ENCODE measurements at places on chromosomes 12 and 14.

DNA sequence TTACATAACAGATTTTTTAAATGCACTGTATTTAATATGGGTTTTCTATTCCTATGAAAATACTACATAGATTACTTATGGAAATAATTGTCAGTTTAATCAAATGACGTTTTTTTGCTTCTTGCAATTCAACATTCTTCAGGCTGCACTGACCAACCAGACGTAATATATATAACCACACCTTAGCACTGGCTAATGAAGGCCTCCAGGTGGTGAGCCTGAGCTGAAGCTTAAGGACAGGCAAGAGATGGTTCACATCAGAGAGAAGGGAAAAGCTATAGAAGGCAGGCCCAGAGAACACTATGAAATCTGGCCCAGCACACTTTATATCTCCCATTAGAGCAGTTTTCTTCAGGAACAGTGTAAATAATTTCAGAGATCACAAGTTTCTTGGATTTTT, 2.8 kb upstream of the MDGA2 start:
- no peak for DNase-seq

GRCh38 chr12:51505360-51506105, 80.9 kb downstream of the SLC4A8 start:
- no peak for DNase-seq

DNA sequence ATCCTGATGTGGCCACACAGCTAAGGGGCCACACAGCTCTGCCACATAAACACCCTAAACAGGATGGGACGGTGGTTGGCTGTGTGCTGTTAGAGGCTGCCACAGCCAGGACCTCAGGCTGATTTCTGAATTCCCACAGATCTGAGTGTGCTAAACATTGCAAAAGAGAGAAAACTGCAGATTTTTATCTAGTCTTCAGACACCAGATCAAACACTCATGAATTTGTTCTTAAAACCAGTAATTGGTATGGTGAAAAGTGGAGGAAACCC, 190.7 kb downstream of the MON2 start:
- DNase-seq = no peak

DNA sequence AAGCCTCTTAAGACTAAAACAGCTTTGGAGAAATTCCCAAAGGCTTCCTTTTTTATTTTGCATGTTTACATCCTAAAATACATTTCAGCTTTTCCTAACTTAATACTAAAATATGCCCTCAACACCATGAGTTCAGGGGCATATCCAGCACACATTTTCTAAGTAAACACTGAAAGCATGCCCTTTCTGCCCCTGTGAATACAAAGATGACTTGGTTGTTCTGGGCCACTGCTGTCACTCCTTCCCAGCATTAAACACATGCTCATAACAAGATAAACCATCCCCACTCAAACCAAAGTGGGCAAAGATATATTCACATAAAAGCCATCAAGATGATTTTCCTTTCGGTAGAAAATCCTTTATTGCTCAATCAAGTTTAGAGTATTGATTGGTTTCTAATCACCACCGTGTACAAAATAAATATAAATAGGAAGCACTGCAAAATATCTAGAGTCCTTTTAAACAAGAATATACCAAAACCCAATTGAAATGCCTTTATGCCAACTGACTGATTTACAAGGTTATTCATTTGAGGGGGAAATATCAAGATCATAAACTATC, 1.9 kb downstream of the CCNB1IP1 start:
- DNase-seq = no peak

DNA sequence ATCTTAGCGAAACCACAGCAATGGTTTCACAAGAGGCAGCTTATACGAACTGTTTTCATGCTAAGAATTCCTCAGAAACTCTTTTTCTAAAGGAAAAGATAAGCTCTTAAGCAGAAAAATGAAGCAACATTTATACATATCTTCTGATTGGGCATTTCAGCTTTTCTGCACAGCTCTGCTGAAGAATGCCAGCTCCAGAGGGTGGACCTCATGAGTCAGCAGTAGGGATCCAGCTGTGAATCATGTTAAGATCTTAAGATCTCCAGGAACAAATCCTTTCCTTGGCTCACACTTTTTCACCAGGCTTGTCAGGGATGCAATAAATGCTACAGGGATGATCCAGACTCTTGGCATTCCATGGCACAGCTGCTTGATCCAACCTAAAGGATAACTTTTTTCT, 477.1 kb upstream of the CCDC196 start:
- DNase-seq = no peak

DNA sequence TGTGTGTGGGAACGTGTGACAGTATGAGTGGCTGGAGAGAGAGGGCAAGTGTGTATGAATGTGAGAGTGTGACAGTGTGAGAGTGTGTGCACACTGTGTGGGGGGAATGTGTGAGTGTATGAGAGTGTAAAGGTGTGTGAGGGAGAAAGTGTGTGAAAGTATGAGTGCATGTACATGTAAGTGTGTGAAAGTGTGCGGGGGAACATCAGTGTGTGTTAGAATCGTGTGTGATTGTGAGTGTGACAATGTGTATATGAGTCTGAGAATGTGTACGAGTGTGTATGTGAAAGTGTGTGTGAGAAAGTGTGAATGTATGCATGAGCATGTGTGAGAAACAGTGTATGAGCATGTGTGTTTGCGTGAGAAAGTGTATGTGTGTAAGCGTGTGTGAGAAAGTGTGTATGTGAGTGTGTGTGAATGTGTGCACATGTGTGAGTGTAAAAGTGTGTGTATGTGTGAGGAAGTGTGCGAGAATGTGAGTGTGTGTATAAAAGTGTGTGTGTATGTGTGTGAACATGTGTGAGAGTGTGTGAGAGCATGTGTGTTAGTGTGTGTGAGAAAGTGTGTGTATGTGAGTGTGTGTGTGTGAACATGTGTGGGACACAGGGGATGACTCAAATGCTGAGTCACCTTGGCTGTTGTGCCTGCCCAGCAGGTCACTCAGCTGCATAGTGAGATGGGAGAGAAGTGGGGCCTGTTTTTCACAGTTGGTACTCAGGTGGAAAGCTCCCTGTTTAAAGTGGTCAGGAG, 220.5 kb upstream of the TBX3 start:
- no peak for DNase-seq

- no peak for DNase-seq
Observed at GRCh38 chr14:38089123-38089522, 118.6 kb upstream of the SSTR1 start.

- DNase-seq = no peak
Observed at GRCh38 chr12:108029051-108029835, 99.8 kb upstream of the WSCD2 start.

GRCh38 chr14:78254911-78255461, 84.8 kb downstream of the NRXN3 start:
- DNase-seq = no peak

DNA sequence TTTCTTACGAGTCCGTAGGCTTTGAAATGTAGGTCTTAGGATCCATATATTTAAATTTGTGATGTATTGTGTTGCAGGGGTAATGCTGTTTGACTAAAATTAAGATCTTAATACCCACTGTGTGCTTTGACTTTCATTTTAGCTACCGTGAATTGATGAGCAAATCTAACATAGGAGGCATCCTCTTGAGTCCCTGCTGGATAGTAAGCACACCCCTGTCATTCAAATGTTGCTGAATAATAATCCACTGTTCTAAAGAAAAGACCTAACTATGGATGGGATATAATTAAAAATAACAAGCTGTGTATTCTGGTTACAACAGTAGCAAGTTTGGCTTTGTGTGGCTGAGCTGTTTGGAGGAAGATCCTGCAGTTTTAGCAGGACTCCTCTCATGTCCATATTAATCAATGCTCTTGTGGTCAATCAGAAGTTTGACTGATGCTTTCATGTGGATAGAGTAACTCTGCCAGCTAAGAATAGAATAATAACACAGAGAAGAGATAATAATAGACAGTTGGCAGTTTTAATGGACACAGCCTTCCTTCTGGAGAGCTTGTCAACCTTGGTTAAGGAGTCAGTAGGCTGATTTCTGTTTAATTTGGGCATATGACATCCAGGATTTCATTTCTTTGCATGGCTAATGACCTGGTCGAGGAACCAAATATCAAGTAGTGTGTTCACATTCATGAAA, 148.1 kb upstream of the MIS18BP1 start:
- DNase-seq = no peak

DNA sequence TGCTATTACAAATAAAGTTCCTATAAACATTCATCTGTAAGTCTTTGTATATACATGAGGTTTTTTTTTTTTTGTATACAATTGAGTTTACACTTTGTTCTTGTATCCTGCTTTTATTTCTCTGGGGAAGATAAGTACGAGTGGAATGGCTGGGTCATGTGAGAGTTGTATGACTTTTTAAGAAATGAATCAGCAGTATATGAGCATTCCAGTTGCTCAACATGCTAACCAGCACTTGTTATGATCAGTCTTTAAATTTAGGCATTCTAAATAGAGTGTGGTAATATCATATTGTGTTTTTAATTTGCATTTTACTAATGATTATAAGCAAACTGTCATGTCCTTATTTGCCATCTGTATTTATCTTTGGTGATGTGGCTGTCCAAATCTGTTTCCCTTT, 44.7 kb upstream of the AMIGO2 start:
- DNase-seq = no peak

DNA sequence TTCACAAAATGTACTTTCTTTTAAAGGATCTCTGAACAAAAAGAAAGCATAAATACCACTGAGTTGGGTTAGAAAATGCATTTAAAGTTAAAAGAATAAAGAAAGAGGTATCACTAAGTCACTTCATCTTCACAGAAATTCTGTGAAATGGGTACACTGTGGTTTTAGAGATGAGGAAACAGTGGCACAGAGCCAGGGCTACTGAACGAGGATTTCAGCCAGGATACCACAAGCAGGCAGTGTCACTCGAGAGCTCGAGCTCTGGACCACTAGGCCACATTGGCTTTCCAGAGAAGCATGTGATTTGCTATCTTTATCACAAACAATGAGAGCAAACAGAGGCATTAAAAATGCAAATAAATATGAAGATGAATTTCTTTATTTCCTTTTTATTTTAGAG, 51.0 kb downstream of the WDHD1 start:
- DNase-seq = no peak

DNA sequence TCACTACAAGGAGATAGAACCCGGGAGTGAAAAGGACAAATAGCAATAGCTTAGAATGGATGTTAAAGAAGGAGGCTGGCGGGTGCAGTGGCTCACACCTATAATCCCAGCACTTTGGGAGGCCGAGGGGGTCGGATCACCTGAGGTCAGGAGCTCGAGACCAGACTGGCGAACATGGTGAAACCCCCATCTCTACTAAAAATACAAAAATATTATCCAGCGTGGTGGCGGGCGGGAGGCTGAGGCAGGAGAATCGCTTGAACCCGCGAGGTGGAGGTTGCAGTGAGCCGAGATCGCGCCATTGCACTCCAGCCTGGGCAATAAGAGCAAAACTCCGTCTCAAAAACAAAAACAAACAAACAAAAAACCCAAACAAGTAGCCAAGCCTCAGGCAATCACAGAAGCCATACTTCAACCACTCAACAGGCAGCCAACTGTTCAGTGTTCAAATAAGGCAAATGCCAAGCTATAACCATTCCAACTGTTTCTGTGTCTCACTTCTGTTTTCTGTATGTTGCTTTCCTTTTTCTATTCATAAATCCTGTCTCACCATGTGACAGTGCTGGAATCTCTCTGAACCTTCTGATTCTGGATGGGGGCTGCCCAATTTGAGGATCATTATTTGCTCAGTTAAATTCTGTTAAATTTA, 3.9 kb upstream of the SPTLC2 start:
- no peak for DNase-seq

GRCh38 chr12:28130625-28131598, 59.3 kb upstream of the CCDC91 start:
- no peak for DNase-seq

- DNase-seq = no peak
Observed at GRCh38 chr12:47297993-47298392, 218.2 kb upstream of the AMIGO2 start.

GRCh38 chr14:91158091-91158790, 44.4 kb downstream of the DGLUCY start:
- no peak for DNase-seq

DNA sequence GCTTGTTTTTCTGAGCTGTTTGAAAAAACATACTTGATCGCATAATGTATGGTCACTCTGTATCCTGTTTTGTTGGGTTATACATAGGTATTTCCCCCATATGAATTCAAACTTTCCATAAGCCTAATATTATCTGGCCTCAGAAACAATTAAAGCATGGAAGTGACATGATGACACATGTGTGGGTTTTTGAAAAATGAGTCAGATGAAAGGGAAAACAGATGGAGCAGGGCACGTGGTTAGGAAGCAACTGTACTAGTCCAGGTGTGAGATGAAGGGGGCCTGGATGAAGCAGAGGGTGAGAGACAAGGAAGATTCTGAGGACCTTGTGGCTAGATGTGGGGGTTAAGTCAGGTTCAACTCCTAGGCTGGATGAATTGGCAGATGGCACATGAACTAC, 92.7 kb upstream of the DNM1L start:
- no peak for DNase-seq

GRCh38 chr14:37060496-37061260, 111.7 kb downstream of the SLC25A21 start:
- no peak for DNase-seq

DNA sequence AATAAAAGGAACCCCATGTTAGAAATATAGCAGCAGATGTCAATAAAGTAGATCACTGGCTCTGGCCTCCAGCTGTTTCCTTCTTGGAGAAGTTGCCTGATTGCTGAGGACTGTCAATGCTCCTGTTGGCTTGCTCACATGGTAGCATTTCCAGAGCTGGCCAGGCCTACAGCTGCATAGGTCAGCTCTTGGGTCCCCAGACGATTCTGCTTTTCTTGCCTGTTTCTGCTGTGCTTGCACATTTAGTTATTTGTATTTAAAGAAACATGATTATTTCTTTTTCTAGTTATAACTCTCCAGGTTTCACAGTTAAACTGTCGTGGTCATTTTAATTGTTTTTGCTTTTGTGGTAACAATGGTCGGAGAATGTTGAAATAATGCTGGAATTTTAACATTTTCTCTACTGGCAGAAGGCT, 7.2 kb downstream of the NAV3 start:
- no peak for DNase-seq

DNA sequence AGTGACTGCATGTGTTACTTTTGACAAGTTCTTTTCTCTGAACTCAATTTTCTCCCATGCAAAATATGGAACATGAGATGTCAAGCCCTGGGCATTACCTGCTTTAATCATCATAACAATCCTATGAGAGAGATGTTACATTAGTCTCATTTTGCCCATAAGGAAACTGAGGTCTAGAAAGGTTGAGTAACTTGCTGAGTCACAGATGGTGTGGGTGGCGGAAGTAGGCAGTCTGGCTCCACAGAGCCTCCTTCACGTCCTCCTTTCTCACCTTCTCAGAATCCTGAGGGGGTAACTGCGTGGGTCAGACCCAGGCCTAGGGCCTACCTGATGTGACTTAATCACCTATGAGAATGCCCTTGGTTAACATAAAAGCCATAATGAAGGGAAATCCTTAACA, 50.7 kb downstream of the TMTC1 start:
- no peak for DNase-seq

- no peak for DNase-seq
Observed at GRCh38 chr14:101461891-101462290, 99.4 kb upstream of the DIO3 start.

GRCh38 chr12:92570056-92570753, 132.6 kb upstream of the PLEKHG7 start:
- peak; percentile 69 for DNase-seq

- DNase-seq = no peak
Observed at GRCh38 chr14:91387169-91387835, 30.3 kb downstream of the CCDC88C start.

GRCh38 chr12:39966256-39966655, 139.6 kb downstream of the SLC2A13 start:
- no peak for DNase-seq

- DNase-seq = no peak
Observed at GRCh38 chr14:50766338-50766886, 64.5 kb downstream of the NIN start.

GRCh38 chr12:52228366-52228765, 4.7 kb upstream of the KRT7 start:
- DNase-seq = no peak

- no peak for DNase-seq
Observed at GRCh38 chr12:82810568-82810967, 123.9 kb downstream of the TMTC2 start.
